ENCODE measurements at places on chromosomes 16 and 17.

GRCh38 chr16:48384520-48385252 is 527 bp downstream of the SIAH1 start:
- peak; percentile 44 for DNase-seq

DNA sequence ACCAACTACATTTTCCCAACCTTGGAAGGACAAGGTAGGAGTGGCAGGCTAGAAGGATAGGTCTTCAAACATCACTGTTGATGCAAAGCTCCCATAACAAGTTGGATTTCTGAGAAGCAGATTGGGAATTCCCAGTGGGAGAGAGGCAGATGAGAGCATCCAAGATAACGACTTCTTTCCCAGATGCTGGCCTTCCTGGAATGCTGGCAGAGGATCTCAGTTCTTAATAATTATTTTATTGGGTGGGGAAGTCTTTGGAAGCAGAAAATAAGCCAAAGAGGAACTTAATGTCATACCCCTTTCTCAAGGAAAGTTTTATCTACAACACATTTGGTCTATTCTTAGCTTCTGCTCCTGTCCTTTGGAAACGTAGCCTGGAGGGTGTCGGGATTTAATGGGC is 64.5 kb downstream of the MPRIP start:
- DNase-seq, result no peak

- no peak for DNase-seq
Observed at GRCh38 chr16:66490774-66491715, 58.9 kb downstream of the TK2 start.

GRCh38 chr16:75235721-75236193 is 15.7 kb downstream of the BCAR1 start:
- DNase-seq, result no peak

DNA sequence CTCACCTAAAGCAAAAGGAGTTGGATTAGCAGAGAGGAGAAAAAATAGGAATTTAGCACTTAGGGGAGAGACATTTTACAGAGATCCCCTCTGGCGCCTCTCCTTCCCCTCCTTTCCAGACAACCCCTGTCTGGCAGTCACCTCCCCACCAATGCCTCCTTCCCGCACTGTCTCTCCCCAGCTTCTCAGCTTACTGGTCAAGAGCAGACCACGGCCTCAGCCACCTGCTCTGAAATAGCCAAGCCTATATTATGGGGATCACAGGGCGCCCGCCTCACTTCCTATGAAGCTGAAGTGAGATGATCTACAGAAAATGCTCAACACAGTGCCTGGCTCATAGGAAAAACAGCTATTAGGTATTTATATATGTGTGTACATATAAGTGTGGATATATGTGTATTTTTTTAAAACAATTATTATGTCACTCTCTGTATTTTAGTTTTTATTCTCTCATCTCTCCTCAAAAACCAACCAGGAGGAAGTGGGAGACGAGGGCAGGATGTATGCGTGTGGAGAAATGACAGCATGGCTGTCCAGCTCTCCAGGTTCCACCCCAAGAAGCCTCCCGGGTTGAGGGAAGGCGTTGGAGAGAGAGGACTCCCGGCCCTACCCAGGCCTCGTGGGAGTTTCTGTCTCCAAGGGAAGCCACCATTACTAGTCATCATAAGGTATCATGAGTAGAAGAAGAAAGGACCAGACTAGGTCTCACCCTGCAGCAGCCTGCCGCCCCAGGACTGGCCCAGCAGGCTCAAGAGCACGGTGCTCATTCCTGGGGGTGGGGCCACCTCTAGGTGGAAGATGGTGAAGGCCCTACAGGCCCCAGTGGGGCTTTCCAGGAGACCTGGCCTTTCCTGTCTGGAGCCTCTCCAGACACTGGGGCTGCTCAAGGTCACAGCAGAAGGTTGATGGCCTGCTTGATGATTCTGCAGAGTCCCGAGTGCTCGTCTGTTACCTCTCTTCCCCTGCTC is 27.2 kb downstream of the MAP3K14 start:
- DNase-seq, result no peak

GRCh38 chr17:28972437-28972836 is 21.1 kb upstream of the PHF12 start:
- DNase-seq, result no peak

DNA sequence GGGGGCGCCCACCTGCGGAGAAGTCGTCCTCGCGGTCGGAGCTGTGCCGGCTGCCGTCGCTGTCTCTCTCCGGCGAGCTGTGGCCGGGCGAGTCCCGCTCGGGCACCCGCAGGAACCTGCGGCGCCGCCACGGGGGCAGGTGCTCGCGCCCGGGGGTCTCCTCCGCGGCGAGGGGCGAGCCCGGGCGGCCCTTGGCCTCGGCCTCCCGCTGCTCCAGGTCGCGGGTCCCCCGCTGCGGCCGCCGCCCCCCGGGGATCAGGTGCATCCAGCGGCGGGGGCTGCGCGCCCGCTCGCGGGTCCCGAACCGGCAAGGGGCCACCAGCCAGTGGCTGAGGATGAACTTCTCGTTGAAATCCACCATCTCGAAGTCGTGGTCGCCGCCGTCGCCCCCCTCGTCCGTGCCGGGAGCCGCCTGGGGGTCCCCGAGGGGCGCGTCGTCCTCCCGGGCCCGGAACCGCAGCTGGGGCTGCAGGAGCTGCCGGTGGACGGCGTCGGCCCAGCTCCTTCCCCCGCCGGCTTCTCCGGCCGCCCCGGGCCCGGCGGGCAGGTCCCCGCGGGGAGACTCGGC is 41.4 kb upstream of the BHLHA9 start:
- DNase-seq, result no peak

DNA sequence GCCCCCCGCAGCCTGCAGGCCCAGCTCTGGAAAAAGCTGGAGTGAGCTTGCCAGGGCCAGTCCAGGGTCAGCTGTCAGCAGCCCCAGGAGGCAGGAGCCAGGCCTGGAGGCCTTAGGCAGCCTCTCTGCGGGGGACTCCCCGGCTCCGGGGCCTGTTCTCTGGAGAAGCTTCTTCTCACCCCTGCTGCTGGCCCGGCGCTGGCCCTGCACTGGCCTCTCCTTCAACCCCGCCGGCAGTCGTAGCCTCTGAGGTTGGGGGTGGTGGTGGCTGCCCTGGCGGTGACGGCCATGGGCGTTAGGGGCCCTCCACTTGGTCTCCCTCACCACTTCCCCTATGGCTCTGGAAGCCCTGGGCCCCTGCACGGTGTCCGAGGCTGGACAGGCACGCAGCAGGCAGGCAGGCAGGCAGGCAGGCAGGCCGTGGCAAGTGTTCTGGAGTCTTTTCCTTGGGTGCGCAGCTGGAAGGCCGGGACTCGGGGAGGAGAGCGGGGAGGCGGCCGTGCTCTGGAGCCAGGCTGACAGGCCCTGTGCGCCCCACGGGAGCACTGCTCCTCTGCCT is 2.1 kb downstream of the FOXF1 start:
- DNase-seq, result no peak

- no peak for DNase-seq
Observed at GRCh38 chr17:66945147-66945835, 19.2 kb upstream of the CACNG4 start.

GRCh38 chr16:56824331-56824730 is 40.7 kb upstream of the SLC12A3 start:
- no peak for DNase-seq

- DNase-seq, result peak; percentile 13
Observed at GRCh38 chr17:65627891-65628643, 66.6 kb upstream of the AXIN2 start.

DNA sequence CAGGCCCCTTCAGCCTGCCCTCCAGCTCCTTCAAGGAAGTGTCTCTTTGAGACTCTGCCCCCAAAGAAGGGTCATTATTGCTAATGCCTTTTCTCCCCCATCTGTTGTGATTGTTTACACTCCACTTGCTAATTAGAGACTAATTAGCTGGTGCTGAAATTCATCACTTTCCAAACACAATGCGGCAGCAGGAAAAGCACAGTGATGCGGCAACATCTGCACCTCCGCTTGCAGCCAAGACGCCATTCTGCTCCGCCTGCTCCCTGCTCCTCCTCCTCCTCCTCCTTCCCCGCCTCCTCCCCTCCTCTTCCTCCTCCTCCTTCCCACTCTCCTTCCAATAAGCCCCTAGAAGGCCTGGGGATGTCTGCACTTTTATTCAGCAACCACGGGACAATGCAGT is 110.5 kb downstream of the SDK2 start:
- DNase-seq, result no peak
